BJ (cell line): ENCODE measurements at places on chromosomes 7 and 10.

- no peak for DNase-seq
Observed at GRCh38 chr7:92797284-92797683, 39.1 kb downstream of the CDK6 start.

GRCh38 chr10:99656199-99657064, 2.9 kb upstream of the ENTPD7 start:
- no peak for DNase-seq

DNA sequence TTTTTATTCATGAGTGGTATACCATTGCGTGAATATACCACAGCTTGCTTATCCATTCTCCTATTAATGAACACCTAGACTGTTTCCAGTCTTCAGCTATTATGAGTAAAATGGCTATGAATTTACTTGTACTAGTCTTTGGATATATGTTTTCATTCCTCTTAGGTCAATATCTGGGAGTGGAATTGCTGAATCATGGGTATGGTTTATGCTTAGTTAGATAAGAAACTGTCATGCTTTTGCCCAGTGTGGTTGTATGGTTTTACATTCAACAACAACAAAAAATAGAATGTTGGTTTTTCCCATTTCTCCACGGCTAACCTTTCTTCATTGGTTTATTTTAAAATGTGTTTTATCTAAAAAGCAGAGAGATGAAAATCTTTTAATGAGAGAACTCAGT, 308.3 kb downstream of the PHF14 start:
- no peak for DNase-seq

GRCh38 chr10:72037811-72038210, 50.5 kb downstream of the SPOCK2 start:
- DNase-seq = no peak

GRCh38 chr10:12191715-12192114, 4.0 kb downstream of the NUDT5 start:
- DNase-seq = no peak

- DNase-seq = no peak
Observed at GRCh38 chr10:63788152-63788821, 267.1 kb downstream of the REEP3 start.

- no peak for DNase-seq
Observed at GRCh38 chr10:44968091-44968490, 8.5 kb downstream of the RASSF4 start.

- DNase-seq = no peak
Observed at GRCh38 chr7:13849163-13849892, 140.1 kb downstream of the ETV1 start.

GRCh38 chr10:52805414-52806285, 33.1 kb upstream of the MBL2 start:
- no peak for DNase-seq

DNA sequence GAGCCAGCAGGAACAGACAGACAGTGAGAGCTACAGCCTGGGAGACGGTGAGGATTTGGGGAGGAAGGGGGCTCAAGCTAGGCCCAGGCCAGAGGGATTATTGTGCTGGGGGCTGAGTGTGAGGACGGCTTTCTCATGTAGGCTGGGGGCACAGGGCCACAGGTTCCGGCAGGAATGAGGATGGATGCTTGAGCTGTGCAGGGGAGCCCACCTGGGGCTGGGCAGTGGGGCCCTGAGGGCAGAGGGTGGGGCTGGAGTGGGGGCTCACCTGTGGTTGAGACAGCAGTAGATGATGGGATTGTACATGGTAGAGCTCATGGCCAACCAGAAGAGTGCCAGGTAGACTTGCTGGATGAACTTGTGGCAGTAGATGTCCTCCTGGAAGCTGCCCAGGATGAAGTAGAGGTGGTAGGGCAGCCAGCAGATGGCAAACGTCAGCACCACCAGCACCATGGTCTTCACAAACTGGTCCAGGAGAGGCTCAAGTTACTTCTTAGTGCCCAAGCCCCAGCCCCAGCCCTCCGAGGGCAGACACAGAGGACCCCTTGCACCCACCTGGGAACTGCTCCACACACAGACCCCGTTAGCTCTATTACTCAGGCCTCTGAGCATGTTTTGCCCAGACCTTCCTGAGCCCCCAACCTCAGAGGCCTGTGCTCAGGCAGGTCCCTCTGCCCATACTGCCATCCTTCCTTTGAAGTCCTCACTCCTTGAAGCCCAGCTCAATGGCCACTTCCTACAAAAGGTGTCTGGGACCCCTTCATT, 9.7 kb downstream of the TACR2 start:
- DNase-seq = no peak

DNA sequence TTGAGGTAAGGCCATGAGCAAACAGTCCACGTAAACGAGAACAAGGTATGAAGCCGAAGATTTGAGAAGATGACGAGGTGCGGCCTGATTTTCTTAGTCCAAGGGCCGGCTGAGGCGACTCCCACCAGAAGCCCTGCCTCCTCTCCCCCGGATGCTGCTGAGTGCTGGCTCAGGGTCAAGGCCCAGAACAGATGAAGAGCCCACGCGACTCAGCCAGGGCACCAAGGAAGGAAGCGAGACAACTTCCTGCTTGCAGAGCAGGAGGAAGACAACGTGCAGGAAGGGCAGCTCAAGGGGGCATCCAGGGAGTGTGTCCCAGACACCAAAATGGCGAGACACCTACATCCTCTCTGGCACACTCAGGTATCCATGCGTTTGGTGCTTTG, 99.5 kb downstream of the CYTH3 start:
- DNase-seq = no peak

- DNase-seq = no peak
Observed at GRCh38 chr7:50661345-50662040, 96.3 kb upstream of the DDC start.

- no peak for DNase-seq
Observed at GRCh38 chr7:12788591-12788990, 101.2 kb downstream of the ARL4A start.

- no peak for DNase-seq
Observed at GRCh38 chr7:107696330-107696946, 35.8 kb downstream of the SLC26A4 start.

GRCh38 chr7:44678471-44679179, 70.0 kb upstream of the ZMIZ2 start:
- DNase-seq = peak; percentile 66

DNA sequence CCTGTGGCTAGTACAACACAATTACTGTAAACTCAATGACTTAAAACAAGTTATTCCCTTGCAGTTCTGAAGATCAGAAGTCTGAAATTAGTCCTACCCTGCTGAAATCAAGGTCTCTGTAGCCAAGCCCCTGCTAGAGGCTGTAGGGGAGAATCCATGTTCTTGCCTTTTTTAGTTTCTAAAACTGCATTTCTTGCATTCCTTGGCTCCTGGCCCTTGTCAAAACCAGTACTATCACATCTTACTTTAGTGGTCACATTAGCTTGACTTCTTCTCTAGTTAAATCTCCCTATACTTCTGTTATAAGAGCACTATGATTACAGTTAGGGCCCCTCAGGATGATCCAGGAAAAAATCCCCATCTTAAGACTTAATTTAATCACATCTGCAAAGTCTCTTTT, 567.0 kb downstream of the GFRA1 start:
- DNase-seq = no peak

- DNase-seq = no peak
Observed at GRCh38 chr10:49747303-49747646, 14.8 kb downstream of the OGDHL start.

GRCh38 chr7:50693455-50694130, 89.1 kb downstream of the GRB10 start:
- no peak for DNase-seq

GRCh38 chr7:66668112-66668511, 39.4 kb downstream of the KCTD7 start:
- DNase-seq = no peak

GRCh38 chr10:37314862-37315261, 189.5 kb downstream of the ANKRD30A start:
- no peak for DNase-seq

GRCh38 chr7:139618482-139619366, 95.2 kb downstream of the CLEC2L start:
- no peak for DNase-seq

DNA sequence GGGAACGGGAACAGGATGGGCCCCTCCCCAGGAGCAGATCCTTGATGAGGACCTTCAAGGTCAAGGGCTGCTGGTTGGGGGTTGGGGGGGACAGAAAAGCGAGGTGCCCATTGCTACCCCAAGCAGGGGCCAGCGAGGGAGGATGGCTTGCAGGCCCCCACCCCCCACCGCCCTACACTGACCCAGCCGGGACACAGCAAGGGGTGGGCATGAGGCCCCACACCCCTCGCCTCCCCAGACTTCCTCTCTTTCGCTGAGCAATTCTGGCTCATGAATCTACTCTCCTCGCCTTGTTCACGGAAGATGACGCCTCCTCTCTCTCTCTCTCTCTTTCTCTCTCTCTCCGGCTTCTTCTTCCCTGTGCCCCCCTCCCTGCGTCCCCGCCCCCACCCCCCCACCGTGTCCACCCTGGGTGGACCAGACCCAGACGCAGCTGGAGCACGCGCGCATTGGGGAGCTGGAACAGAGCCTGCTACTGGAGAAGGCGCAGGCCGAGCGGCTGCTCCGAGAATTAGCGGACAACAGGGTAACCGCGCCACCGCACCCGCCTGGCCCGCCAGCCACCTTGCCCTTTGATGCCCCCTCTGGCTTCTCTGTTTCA, 81.1 kb upstream of the GTF2IRD1 start:
- DNase-seq = no peak

DNA sequence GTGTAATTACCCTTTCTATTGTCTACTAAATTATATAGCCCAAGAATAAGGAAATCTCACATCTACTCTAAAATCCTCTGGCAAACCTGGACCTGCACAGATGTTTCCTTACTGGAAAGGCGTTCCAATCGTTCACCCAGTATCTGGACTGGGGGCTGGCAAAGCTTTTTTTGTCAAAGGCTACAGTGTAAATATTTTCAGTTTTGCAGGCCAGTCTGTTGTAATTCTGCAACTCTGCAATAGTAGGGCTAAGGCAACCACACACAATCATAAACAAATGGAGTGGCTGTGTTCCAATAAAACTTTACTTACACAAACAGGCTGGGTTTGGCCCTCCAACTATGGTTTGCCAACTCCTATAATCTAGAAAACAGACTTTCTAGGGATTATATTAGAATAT, 56.2 kb downstream of the GLI3 start:
- no peak for DNase-seq

DNA sequence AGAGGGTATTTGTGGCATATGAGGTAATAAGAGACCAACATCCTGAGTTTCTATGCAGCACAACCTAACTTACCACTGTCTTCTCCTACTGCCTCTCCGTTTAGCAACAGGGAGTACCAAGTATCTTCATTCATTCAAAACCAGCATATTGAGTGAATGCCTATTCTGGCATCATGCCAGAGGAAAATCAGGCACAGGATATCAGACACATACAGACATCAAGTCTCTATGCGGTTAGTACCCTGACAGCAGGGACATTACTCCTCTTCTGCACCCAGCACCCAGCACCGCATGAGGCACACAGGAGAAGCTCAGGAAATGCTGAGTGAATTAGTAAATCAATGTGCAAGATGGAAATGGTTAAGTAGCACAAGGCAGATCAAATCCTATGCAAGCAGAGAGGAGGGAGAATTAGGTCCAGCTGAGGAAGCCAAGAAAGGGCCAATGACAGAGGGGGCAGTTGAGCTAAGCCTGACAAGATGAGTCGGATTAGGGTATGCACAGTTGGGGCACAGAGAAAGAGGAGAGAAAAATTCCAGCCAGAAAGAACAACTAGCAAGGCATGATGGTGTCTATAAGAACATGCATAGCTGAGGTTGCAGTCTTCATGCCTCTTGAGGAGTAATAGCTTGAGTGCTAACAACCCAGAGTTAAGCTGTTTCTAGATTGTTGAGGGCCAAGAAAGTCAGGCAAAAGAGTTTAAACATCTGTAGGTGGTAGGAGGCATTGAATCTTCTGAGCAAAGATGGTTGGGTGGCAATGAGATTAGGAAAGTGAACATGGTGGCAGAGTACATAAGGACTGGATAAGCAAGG, 146.0 kb downstream of the PLXNA4 start:
- DNase-seq = no peak

GRCh38 chr10:43904844-43905243, 256.2 kb upstream of the ZNF32 start:
- no peak for DNase-seq

GRCh38 chr7:106644999-106645398, 16.0 kb downstream of the CCDC71L start:
- no peak for DNase-seq

DNA sequence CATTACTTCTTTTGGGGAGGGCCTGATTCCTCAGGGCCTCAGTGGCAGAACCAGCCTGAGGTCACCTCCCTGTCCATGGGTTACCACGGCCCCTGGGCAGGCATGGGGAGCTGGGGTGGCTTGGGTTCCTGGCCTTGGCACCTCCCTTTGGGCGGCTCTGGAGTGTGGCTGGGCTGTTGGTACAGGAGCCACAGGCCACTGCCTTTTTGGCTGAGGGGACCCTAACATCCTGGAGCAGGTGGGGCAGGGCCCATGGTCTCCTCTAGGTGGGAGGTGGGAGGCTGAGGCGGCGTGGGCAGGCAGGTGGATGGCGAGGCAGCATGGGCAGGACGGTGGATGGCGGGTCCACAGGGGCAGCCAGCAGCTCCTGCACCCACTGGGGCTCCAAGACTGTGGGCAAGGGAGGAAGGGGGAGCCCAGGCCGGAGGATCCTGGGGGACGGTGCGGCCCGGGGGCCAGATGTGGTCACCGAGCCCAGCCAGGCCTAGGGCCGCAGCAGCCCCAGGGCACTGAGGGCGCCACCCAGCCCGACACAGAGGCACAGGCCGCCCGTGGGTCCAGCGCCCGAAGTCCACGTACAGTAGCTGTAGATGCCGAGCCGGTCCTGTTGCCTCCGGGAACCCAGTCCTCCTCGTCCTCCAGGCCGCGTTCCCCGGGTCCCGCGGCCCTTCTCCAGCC, 2.4 kb upstream of the SYCE1 start:
- no peak for DNase-seq

GRCh38 chr10:12499076-12499986, 150.0 kb downstream of the CAMK1D start:
- DNase-seq = no peak

DNA sequence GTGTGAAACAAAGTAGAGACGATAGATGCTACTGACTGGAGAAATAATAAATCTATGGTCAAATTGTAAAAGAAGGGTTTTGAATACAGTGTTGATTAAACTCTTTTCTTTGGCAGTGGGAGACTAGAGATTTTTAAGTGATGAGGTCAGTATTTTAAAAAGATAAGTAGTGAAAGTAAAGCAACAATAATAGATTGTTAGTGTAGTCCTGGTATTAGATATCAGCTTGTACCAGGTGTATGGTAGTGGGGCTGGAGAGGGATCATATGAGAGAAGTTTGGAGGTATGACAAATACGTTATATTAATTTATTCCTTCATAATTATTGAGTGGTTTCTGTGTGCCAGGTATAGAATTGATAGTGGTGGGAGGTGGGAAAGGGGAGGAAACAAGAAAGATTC, 25.2 kb downstream of the PHTF2 start:
- no peak for DNase-seq

DNA sequence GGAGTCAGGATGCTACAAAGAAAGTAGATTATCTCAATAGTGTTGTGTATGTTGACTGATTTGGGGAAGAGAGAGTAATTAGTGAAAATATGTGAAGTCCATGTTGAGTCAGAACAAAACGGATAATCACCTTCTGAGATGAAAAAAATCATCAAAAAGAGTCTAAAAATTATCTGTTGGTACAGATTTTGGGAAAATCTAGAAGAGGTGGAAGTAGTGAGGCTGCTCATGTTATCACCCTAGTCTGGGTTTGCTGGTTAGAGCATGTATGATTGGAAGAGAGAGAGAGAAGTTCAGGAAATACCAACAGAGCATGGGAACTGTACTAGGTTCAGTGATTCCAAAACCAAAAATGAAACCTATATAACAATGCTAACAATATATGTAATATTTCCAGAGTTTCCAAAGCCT, 12.3 kb downstream of the RPA3 start:
- no peak for DNase-seq
